ENCODE measurements at places on chromosomes 3 and 15.

DNA sequence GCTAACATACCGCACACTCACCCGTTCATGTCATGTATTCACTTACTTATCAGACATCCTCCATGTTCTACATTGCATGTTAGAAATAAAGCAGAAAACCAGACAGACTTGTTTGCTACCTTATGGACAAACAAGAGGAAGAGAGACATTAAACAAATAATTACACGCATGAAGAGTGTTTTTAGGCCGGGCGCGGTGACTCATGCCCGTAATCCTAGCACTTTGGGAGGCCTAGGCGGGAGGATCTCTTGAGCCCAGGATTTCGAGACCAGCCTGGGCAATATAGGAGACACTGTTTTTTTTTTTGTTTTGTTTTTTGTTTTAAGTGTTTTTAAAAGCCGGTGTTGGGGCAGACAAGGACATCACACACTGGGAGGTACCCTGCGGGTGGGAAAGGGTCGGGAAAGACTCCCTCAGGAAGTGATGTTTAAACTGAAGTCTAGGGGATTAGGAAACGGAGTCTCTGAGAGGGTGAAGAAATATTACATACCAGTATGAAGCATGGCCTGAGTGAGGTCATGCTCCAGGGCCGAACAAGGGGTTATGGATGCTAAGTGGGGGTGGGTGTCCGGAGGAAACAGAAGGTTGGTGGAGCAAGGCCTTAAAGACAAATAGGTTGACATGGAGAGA is 2.1 kb upstream of the USP3 start:
- DNase-seq, result no peak

GRCh38 chr15:101795455-101795854 is 7.9 kb upstream of the OR4F6 start:
- no peak for DNase-seq

DNA sequence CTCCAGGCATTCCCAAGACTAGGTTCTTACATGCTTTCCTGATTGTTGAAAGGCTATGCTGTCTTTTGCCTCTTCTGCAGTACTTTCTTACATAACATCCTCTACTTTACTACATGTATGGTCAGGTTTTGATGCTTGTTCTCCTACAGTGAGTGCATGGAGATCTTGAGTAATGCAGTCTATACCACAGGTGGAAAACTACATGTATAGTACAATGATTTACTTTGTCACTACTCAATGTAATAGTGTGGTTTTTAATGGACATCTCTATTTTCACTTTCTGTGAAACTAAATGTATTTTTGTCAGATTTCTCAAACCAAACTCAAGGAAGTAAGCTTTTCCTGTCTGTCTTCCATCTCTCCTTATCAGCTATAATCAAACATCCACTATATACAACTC is 657.0 kb downstream of the TUSC7 start:
- no peak for DNase-seq

DNA sequence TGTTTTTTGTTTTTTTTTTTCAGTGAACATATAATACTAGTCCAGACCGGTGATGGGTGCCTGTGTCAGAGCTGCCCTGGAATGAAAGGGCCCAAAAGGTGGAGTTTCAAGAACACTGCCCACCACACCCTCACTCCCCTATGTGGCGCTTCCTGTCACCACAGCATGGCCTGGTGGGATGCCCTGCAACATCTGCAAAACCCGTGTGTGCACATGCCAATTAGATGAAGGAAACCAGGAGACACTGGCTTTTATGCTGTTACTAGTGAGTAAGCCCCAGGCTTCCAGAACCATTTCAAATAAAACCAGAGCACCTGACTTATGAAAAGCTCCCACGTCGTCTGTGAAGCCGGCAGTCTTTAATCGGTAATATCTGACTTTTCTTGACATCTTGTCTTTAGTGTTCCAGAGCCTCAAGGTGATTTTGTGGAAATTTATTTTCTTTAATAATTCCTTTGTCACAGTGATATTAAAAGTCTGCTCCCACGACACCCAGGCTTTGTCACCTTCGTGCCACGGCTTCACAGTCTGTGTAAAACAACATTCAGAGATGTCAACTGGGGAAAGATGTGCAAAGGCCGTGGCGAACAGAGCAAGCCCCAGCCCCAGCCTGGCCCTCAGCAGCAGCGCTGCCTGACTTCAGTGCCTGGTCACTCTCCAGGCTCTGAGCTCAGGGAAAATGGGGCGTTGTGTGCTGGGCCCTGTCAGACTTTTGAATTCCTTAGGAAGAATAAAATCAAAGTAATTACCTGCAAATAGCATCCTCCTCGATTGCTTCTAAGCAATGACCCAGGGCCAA is 6.4 kb downstream of the CFAP92 start:
- DNase-seq, result no peak

DNA sequence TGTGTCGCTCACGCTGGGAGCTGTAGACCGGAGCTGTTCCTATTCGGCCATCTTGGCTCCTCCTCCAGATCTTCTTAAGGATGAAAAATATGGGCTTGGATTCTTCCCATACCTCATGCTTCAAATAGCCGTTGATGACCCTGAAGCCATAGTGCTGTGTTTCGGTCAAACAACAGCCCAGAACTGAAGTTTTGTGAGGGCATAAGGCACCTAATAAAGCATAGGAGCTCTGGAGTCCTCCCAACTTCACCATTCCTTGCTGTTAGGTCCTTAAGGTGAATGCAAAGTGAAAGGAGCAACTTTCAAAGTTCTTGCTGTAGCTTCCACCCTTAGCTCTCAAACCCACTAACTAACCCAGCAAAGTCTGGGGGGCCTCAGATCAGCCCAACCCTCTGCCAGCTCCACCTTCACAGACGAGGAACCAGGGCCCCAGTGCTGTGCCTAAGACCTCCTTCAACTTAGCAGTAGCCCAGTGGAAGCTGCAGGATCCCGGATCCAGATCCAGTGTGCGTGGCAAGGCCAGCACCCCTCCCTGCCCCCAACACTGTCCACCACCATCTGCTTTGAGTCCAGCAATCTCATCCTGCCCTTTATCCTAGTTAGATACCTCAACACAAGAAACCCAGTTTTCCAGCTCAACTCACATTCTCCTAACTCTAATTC is at the start of gene GRK7:
Gene GRK7, plus strand, starts transcription at position 321 of the 663 bp plus-strand sequence. CDS start 14,877 bp downstream, outside the sequence.
- no peak for DNase-seq

GRCh38 chr15:40467261-40467615 is 3.5 kb upstream of the CHST14 start:
- DNase-seq, result no peak

DNA sequence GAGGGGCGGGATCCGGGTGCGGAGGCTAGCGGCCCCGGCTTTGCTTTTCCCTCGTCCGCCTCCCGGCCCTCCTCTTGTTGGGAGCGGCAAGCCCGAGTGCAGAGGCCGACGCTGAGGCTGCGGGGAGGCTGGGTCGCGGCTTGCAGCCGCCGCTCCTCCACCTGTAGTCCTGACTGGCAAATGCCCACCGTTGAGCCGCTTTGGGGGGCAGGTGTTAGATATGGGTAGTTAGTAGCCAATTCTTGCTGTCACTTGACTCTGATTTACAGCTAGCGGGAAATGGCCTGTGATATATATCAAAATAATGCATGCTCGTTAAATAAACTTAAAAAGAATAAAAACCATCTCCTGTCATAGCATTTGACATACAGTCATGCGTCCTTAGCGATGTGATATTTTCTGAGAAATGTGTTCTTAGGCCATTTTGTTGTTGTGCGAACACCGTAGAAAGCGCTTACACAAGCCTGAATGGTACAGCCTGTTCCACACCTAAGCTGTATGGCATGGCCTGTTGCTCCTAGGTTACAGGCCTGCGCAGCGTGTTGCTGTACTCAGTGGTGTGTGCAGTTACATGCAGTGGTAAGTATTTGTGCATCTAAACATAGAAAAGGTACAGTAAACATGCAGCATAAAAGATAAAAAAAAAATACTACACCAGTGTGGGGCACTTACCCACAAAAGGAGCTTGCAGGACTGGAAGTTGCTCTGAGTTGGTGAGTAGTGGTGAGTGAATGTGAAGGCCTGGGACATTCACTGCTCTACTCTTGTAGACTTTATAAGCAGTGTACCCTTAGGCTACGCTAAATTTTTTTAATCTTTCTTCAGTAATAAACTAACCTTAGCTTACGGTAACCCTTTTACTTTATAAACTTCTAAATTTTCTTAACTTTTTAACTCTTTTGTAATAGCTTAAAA is 873 bp downstream of the CAPN7 start:
- no peak for DNase-seq

All from D721Med (cell line).